Large intestine (tissue), 12 donors: ENCODE measurements at places on chromosomes 6 and 20.
A peak's percentile ranks its signal among the peaks of the same experiment; 100 is the strongest.

DNA sequence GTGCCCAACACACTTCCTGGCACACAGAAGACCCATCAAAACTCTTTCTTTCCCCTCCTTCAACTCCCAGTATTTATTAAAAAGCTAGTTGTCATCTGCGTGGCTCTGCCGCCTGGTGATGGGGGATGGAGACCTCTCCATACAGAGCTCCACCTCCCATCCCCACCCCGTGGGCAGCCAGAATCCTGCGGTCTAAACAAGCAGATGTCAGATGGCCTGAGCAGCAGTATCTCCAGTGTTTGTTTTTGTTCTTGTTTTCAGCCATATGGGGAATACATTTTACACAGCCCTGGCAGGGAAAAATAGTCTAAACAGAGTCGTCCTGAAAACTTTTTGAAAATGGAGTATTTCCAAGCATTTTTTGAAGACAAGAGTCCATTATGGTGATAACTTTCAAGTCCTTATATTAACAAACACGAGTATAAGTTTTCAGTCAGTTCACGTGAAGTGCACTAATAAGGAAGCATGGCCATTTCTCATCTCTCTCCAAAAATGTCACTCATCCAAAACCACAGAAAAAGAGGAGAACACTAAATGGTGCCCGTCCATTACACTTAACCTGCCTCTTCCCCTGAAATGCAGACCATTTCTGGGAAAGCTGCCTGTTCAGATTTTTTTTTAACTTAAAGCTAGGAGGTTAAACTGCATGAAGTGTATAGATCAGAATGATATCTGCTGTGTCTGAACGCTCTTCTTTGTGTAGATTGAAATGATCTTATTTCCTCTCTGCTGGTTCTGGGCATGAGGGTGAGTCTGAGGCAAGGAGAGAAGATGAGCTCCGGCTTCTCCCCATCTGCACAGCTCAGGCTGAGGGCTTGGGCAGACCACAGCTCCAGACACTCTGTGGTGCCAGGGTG, 91.0 kb downstream of the TCP11 start:
- H3K27me3 ChIP-seq = no peaks in the 10 kb centered on the region
- H3K4me3 ChIP-seq = no peak overlapping the region
- peaks cover 29% of the 10 kb centered on the region for H3K36me3 ChIP-seq
- H3K27ac ChIP-seq = peak overlapping the region; percentile 63

DNA sequence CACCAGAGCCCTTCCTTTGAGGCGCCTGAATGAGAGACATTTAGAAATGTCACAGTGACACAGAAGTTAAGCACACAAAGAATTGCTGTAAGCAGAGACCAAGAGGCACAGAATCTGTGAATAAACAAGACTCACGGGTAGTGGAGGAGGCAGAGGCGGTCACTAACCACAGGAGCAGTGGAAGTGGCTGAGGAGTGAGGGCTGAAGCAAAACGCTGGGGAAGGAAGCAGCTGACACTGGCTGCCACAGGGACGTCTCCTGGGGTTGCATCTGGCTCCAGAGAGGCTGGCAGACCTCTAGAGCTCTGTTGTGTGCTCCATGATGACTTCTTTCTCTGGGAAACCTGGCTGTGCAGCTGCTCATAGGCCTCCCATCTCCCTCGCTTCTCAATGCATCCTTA, 65.0 kb upstream of the SLC2A12 start:
- no peaks in the 10 kb centered on the region for H3K36me3 ChIP-seq
- H3K27ac ChIP-seq = no peak overlapping the region

GRCh38 chr6:56904068-56904467, 50.8 kb upstream of the BEND6 start:
- H3K4me1 ChIP-seq = no peaks in the 10 kb centered on the region
- H3K27me3 ChIP-seq = no peaks in the 10 kb centered on the region
- H3K27ac ChIP-seq = no peak overlapping the region
- H3K4me3 ChIP-seq = no peak overlapping the region

- no peaks in the 10 kb centered on the region for H3K27me3 ChIP-seq
- no peak for DNase-seq
- H3K36me3 ChIP-seq = no peaks in the 10 kb centered on the region
- H3K4me1 ChIP-seq = peaks cover 12% of the 10 kb centered on the region
Measured at GRCh38 chr20:19923762-19924161, 93.4 kb upstream of the NAA20 start.

- H3K4me3 ChIP-seq = no peak overlapping the region
- H3K4me1 ChIP-seq = no peaks in the 10 kb centered on the region
- no peaks in the 10 kb centered on the region for H3K36me3 ChIP-seq
- no peak for DNase-seq
- no peak overlapping the region for H3K27ac ChIP-seq
- no peaks in the 10 kb centered on the region for H3K27me3 ChIP-seq
Measured at GRCh38 chr6:106383573-106383972, 23.1 kb downstream of the CRYBG1 start.

DNA sequence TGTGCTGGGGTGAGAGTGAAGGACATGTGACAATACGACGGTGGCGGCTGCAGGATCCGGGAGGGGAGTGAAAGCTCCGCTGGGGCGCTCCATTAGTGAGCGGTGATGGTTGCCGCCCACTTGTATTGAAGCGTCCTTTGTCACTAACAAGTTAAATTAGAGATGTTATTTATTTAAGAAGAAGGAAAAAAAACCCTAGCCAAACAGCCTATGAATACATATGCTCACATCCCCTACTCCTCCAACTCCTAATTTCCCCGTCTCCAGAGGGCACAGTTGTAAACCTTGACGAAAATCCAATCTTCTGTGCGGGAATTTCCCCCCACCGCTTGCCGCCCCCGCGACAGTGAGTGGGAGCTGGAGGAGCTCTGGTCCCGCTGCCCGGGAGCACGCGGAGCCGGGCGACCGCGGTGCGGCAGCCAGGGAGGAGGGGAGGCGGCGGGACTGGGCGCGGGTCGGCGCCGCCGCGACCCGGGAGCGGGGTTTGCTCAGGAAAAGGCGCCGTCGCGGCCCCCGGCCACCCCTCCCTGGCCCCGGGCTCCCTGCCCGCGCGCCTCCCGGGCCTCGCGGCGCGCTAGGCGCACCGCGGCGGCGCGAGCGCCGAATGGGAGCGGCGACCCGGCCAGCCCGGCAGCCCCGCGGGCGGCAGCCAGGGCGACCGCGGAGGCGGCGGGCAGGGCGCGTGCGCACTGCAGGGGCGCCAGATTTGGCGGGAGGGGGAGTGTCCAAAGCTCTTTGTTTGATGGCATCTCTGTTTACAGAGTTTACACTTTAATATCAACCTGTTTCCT, at the start of gene MYB:
MYB (plus strand) TSS at position 767 of the 791 bp plus-strand sequence. CDS start 206 bp downstream, outside the sequence.
- peaks cover 22% of the 10 kb centered on the region for H3K27me3 ChIP-seq
- H3K36me3 ChIP-seq = no peaks in the 10 kb centered on the region

DNA sequence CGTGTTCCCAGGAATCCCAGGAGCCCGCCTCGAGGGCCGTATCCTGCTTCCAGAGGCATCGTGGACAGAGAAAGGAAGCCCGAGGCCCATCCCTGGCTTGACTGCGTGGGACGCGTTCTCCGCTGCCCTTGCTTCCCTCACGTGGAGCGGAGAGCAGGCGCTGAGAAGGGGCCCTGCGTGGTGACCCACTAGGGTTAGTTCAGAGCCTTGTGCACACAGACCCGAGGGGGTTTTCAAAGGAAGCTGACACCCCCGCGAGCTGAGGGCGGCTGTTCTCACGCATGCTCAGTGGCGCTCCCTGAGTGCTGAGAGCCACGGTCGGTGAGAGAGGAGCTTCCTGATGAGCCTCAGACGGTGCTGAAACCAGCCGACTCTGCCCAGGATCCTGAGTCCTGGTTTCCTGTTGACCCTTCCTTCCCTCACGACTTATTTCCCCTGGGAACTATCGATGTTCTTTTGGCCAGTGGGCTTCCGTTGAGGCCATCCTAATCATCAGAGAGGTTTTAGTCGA, 28.9 kb upstream of the CCR6 start:
- no peak overlapping the region for H3K4me3 ChIP-seq
- H3K27me3 ChIP-seq = no peaks in the 10 kb centered on the region
- H3K27ac ChIP-seq = no peak overlapping the region

DNA sequence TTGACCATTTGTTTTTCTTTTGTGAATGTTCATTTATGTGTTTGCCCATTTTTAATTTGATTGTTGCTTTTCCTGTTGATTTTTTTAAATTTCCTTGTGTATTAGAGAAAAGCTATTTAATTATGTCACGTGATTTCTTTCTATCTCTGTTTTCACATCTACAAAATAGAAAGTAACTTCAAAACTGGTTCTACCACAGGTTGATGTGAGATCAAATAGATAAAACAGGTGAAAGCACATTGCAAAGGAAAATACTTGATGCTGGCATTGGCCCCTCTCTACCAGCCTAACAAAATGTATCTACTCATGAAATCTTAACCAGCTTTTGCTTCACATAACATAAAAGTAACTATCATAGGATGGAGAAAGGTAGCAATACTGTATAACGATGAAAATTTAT, 129.2 kb downstream of the TMEM242 start:
- H3K36me3 ChIP-seq = peaks cover 63% of the 10 kb centered on the region
- H3K4me3 ChIP-seq = no peak overlapping the region
- H3K4me1 ChIP-seq = no peaks in the 10 kb centered on the region
- DNase-seq = no peak

GRCh38 chr20:16528078-16528477, 45.2 kb downstream of the KIF16B start:
- H3K27ac ChIP-seq = peak overlapping the region; percentile 97
- peak; percentile 92 for DNase-seq
- peaks cover 43% of the 10 kb centered on the region for H3K4me1 ChIP-seq
- peaks cover 5% of the 10 kb centered on the region for H3K36me3 ChIP-seq

GRCh38 chr6:75608956-75609533, 7.4 kb downstream of the SENP6 start:
- no peak overlapping the region for H3K27ac ChIP-seq
- no peaks in the 10 kb centered on the region for H3K27me3 ChIP-seq
- H3K4me1 ChIP-seq = peaks cover 4% of the 10 kb centered on the region
- DNase-seq = no peak

DNA sequence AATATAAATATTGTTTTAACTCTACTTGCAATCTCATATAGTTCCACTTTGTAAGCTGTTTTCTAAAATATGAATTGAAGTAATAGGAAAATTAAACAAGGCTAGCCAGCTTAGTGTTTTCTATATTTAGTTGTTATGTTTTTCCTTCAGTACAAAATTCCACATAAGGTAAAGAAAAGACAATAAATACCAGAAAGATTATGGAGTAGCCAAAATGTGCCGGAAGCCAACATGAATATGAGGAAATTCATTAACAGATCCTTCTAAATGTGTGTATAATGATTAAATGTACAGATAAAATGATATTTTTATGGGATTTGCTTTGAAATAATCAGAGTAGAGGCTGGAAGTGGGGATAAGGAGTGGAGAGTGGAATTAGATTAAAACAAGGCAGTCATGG, 52.5 kb upstream of the COL21A1 start:
- no peak overlapping the region for H3K27ac ChIP-seq
- no peaks in the 10 kb centered on the region for H3K36me3 ChIP-seq
- no peaks in the 10 kb centered on the region for H3K4me1 ChIP-seq

DNA sequence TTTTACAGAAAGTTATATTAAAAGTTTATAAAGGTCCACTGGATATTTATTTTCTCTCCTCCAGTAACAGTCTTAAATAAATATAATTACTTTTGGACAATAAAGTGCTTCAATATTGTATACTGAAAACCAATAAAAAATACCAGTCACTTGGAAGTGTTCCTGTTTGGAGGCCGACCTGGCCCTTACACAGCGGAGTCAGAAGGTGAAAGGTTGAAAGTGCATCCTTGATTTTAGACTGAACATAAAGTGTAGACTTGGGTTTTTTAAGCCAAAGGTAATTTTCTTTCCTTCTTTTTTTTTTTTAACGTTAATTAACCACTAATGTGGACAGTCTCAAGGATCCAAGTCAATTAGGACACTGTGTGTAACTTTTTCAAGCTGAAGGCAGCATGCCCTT, 152.3 kb upstream of the TBX18 start:
- H3K4me1 ChIP-seq = peaks cover 3% of the 10 kb centered on the region
- no peak overlapping the region for H3K4me3 ChIP-seq
- no peak overlapping the region for H3K27ac ChIP-seq
- H3K27me3 ChIP-seq = no peaks in the 10 kb centered on the region
- DNase-seq = no peak
- H3K36me3 ChIP-seq = no peaks in the 10 kb centered on the region

GRCh38 chr6:137202078-137202477, 17.1 kb downstream of the IFNGR1 start:
- H3K4me1 ChIP-seq = no peaks in the 10 kb centered on the region
- H3K4me3 ChIP-seq = no peak overlapping the region
- H3K36me3 ChIP-seq = peaks cover 67% of the 10 kb centered on the region
- H3K27ac ChIP-seq = no peak overlapping the region
- no peaks in the 10 kb centered on the region for H3K27me3 ChIP-seq

- no peaks in the 10 kb centered on the region for H3K36me3 ChIP-seq
- no peak for DNase-seq
- no peak overlapping the region for H3K27ac ChIP-seq
- no peak overlapping the region for H3K4me3 ChIP-seq
- H3K4me1 ChIP-seq = no peaks in the 10 kb centered on the region
- H3K27me3 ChIP-seq = no peaks in the 10 kb centered on the region
Measured at GRCh38 chr20:44664131-44664530, 12.6 kb upstream of the ADA start.

GRCh38 chr6:110741517-110741916, 73.8 kb downstream of the CDK19 start:
- no peak for DNase-seq
- no peak overlapping the region for H3K27ac ChIP-seq
- H3K4me3 ChIP-seq = no peak overlapping the region
- H3K4me1 ChIP-seq = no peaks in the 10 kb centered on the region
- H3K27me3 ChIP-seq = no peaks in the 10 kb centered on the region

- peaks cover 7% of the 10 kb centered on the region for H3K4me1 ChIP-seq
- H3K4me3 ChIP-seq = no peak overlapping the region
- DNase-seq = peak; percentile 56
- H3K36me3 ChIP-seq = no peaks in the 10 kb centered on the region
- H3K27me3 ChIP-seq = no peaks in the 10 kb centered on the region
- no peak overlapping the region for H3K27ac ChIP-seq
Measured at GRCh38 chr20:64236137-64237088, 19.1 kb upstream of the PCMTD2 start.

DNA sequence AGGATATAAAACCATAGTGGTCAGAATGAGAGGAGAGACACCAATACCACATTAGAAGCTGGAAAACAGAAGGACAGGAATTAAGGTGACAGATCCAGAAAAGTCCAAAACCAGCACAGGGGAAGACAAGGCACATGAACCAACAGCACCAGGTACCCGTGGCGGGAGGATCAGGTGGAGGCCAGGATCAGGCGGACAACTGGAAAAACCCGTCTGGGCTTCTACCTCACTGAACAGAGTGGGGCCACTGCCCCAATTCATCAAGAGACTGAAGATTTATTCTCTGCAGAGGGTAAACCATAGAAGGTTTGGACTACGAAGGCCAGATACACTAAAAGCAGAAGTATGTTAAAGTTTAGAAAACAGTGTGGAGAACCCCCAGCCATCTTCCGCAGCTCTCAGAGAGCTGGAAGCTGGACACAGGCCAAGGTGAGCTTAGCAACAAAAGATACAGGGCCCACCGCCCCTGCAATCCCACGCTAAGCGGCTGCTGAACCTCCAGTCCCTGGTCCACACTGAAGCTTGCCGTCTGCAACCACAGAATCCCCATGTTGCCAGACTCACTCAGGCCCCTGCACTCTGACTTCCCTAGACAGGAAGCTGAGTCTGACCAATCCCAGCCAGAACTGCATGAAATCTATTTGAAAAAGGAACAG, 29.9 kb downstream of the ABHD12 start:
- no peaks in the 10 kb centered on the region for H3K36me3 ChIP-seq
- H3K4me3 ChIP-seq = no peak overlapping the region

GRCh38 chr6:105112577-105112976, 67.2 kb downstream of the POPDC3 start:
- no peaks in the 10 kb centered on the region for H3K4me1 ChIP-seq
- no peak for DNase-seq
- H3K27ac ChIP-seq = no peak overlapping the region
- H3K4me3 ChIP-seq = no peak overlapping the region
- H3K27me3 ChIP-seq = no peaks in the 10 kb centered on the region

- DNase-seq = no peak
- H3K36me3 ChIP-seq = no peaks in the 10 kb centered on the region
- H3K27ac ChIP-seq = no peak overlapping the region
- no peaks in the 10 kb centered on the region for H3K27me3 ChIP-seq
Measured at GRCh38 chr20:11987526-11987925, 69.8 kb downstream of the BTBD3 start.
